ENCODE measurements at places on chromosomes 4 and X. TPM values are rescaled to one million over a fixed set of nuclear protein-coding genes. Genes with fewer than 3 reads are reported as not detected.

Gene DIPK2B
- not detected for total RNA-seq

Gene ASB12
- total RNA-seq, result 0.17 TPM

Gene HERC5
- total RNA-seq, result 39.5 TPM

Gene TLR7
- 0.07 TPM for total RNA-seq

All from activated naive CD4-positive, alpha-beta T cell treated with anti-CD3 and anti-CD28 coated beads for 36 hours (primary cell).